HCT116 (cell line): ENCODE measurements at places on chromosomes 5 and 9. TPM values are rescaled to one million over a fixed set of nuclear protein-coding genes. Genes with fewer than 3 reads are reported as not detected.

Gene BAAT
- 0.25 TPM for total RNA-seq

DNA sequence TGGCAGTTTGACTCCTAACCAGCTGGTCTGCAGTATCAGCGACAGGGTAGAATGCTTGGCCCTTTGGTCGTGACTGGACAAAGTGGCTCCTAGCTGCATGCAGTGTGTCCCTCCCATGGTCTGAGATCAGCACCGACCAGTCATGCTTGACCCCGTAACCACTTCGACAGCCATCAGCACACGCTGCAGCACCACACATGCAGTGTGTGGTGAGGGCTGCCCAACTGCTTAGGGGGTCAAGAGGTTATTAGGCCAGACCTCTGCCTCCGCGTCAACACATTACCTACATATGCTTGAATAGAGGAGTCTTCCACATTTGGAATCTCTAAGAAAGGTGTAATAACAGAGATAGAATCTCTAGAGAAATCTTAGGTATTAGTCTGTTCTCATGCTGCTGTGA is 139.1 kb downstream of the FSTL4 start:
- H3K36me3 ChIP-seq: no peaks in the 10 kb centered on the region
- no peaks in the 10 kb centered on the region for H3K4me1 ChIP-seq
- H3K4me3 ChIP-seq: no peak overlapping the region
- H3K27me3 ChIP-seq: peaks cover 52% of the 10 kb centered on the region; the same call in 1 of the 2 replicates

DNA sequence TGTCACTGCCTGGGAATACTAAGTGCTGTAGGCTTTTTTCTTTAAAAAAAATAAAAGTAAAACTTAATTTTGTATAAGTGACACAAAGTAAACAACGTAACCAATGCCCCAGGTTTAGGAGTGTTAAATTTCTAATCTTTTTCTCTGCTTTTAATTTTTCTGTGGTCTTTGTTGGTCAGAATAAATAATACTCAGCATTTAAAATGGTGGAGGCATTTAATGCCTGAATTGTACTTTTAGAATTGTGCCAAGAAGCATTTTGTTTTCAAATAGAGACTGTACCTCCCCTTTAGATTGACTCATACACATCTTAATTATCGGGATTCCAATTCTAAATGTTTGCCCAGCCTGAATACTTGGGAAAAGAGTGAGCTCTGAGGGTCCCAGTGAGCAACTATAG is 1.6 kb downstream of the DMXL1 start:
- no peak for DNase-seq
- no peak overlapping the region for H3K27ac ChIP-seq
- H3K4me1 ChIP-seq: peaks cover 13% of the 10 kb centered on the region
- H3K36me3 ChIP-seq: no peaks in the 10 kb centered on the region
- no peaks in the 10 kb centered on the region for H3K27me3 ChIP-seq
- H3K4me3 ChIP-seq: peak overlapping the region; percentile 80; the same call in 1 of the 2 replicates

Gene DNAJC21
- total RNA-seq: 34.7 TPM

DNA sequence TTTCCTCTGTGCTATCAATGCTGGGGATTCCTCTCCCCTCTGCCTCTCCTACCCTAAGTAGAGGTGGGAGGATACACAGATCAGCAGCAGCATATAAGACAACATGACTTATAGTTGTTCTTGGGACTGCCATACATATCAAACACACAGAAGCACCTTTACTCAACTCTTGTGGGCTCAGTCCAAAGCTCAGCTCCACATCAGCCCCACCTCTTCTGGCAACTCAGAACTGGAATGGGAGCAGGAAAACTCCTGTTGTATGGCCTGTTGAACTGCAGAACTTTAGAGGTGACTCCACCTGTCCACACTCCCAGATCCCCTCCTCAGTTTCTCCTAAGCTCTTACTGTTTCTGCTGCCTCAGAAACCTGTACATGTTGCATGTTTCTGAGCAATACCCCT is 127.8 kb downstream of the SV2C start:
- H3K27ac ChIP-seq: no peak overlapping the region
- H3K4me3 ChIP-seq: no peak overlapping the region
- DNase-seq: no peak
- no peaks in the 10 kb centered on the region for H3K4me1 ChIP-seq

DNA sequence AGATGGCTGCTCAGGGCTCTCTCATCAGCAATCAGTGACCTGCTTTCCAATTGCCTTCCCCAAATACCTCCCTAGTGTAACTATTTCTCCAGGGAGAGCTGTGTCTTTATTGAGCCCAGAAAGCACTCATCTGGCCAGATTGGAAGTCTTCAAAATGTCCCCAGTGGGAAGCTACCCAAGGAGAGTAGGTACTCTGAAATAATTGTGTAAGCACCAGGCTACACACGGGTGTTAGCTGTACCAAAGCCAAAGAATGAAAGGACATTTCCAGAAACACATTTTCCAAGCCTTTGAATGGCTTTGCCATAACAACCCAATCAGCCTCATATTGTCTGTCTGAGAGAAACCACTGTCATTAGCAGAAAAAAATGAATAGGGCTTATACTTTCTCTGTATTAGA is 318.8 kb downstream of the FAM170A start:
- H3K4me1 ChIP-seq: no peaks in the 10 kb centered on the region
- no peak overlapping the region for H3K27ac ChIP-seq
- H3K27me3 ChIP-seq: no peaks in the 10 kb centered on the region
- no peak for DNase-seq
- H3K4me3 ChIP-seq: no peak overlapping the region

- no peak overlapping the region for H3K27ac ChIP-seq
- H3K4me1 ChIP-seq: no peaks in the 10 kb centered on the region
- no peak for DNase-seq
Observed at GRCh38 chr9:108077556-108077955, 588.0 kb upstream of the KLF4 start.

DNA sequence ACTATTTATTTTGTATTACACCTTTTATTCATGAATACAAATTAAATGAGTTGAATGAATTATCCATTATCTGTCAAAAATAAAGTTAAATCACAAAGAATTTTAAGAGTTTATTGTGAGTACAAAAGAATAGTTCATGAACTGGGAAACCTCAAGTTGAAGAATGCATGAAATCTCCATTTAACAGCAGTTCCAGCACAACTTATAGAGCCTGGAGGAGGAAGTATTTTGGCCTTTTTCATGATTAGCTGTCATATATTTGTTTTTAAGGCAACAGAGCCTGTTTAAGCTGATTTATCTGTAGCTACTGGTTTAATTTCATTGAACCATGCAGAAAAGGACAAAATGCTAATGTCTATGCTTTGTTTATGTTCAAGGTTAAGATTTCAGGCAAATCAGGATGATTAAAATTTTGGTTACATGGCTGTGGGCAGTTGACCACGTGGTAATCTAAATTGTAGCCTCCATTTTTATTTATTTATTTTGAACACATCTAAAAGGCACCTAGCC is 12.2 kb downstream of the SPINK1 start:
- H3K27me3 ChIP-seq: peaks cover 8% of the 10 kb centered on the region
- H3K27ac ChIP-seq: no peak overlapping the region
- no peaks in the 10 kb centered on the region for H3K36me3 ChIP-seq

Gene ADAMTS12
- 0.05 TPM for total RNA-seq

Gene SEMA5A
- total RNA-seq: 0.02 TPM

GRCh38 chr5:77942578-77943239 is 166.6 kb upstream of the TBCA start:
- no peaks in the 10 kb centered on the region for H3K4me1 ChIP-seq
- no peak for DNase-seq
- no peak overlapping the region for H3K27ac ChIP-seq
- H3K27me3 ChIP-seq: no peaks in the 10 kb centered on the region
- no peak overlapping the region for H3K4me3 ChIP-seq

DNA sequence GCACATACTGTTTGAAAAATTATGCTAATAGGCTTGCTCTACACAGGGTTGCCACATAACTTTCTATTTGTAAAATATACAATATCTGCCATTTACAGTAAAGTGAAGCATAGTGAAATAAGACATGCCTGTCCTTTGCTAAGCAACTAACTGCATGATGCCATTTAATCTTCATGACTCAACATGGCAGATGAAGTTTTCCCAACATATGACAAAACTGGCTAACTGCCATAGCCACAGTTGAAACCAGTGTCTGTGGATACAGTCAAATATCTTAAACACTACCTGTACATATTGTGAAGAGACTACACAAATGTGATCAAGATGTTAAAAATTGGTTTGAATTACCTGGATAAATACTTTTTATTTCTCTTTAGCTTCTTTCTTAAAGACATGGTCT is 3.1 kb upstream of the DMAC1 start:
- no peak overlapping the region for H3K27ac ChIP-seq
- no peaks in the 10 kb centered on the region; the same call in 1 of the 2 replicates for H3K27me3 ChIP-seq
- H3K4me3 ChIP-seq: no peak overlapping the region
- 0 out of 2 replicates have a peak, but pooled peaks cover 4% of the 10 kb centered on the region for H3K4me1 ChIP-seq
- H3K36me3 ChIP-seq: no peaks in the 10 kb centered on the region
- no peak for DNase-seq

GRCh38 chr5:158780656-158781237 is 319.0 kb downstream of the EBF1 start:
- no peak overlapping the region for H3K27ac ChIP-seq
- no peak overlapping the region for H3K4me3 ChIP-seq
- no peaks in the 10 kb centered on the region for H3K4me1 ChIP-seq
- H3K27me3 ChIP-seq: peaks cover 39% of the 10 kb centered on the region
- no peak for DNase-seq

DNA sequence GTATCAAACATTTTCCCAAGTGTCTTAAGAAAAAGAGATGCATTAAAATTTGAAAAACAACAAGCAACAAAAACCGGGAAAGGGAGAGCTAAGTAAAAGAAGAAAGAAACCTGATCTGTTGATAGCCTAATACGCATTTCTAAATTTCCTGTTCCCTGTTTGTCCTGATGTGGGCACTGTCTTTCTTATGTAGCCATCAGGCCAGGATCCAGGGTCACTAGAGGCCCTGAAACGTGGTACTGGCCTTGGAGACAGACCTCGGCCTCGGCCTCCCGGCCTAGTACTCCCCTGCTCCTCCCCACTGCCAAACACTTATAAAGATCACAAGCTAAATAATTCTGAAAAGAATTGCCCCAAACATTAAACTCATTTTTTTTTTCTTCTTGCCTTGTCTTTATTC is 547.2 kb downstream of the IRX1 start:
- H3K27ac ChIP-seq: no peak overlapping the region
- no peaks in the 10 kb centered on the region for H3K36me3 ChIP-seq
- no peak overlapping the region for H3K4me3 ChIP-seq
- no peaks in the 10 kb centered on the region for H3K27me3 ChIP-seq

DNA sequence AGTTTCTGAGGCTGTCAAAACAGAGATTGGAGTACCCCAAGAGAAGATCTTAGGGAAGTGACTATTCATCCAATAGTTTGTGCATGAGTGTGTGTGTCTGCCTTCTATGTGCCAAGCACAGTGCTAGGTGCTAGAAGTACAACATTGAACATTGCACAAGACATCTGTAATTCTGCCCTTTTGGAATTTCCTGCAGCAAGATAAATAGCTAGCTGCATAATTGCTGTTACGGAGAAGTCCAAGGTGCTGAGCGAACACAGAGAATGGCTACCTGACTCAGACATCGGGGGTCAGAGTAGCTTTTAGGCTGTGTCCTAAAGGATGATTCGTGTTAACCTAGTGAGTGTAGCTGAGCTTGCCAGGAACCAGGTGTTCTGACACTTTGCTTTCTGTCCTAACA is 44.8 kb downstream of the PAPPA start:
- H3K4me3 ChIP-seq: no peak overlapping the region
- DNase-seq: no peak
- no peaks in the 10 kb centered on the region for H3K36me3 ChIP-seq
- no peaks in the 10 kb centered on the region for H3K4me1 ChIP-seq
- peaks cover 83% of the 10 kb centered on the region for H3K27me3 ChIP-seq
- H3K27ac ChIP-seq: no peak overlapping the region

- no peak overlapping the region for H3K27ac ChIP-seq
- no peak overlapping the region for H3K4me3 ChIP-seq
- H3K27me3 ChIP-seq: no peaks in the 10 kb centered on the region
- no peaks in the 10 kb centered on the region for H3K4me1 ChIP-seq
- no peaks in the 10 kb centered on the region for H3K36me3 ChIP-seq
Observed at GRCh38 chr5:17398866-17399835, 98.9 kb upstream of the TAF11L2 start.

DNA sequence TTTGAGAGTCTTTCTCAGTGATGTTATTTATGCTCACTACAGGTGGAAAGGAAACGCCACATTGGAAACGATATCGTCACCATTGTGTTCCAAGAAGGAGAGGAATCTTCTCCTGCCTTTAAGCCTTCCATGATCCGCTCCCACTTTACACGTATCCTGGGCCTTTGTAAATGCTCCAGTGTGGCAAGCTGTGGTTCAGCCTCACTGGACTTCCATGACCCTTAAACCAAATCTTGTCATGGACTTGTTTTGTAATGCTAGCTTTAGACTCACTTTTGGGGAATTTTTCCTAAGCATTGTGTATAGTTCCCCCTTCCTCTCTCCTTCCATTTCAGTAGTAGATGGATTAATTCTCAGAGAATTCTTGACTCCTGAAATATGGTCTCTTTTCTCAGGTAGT is 60.9 kb upstream of the SLC2A8 start:
- H3K27ac ChIP-seq: peak overlapping the region; percentile 51; the same call in 1 of the 2 replicates
- DNase-seq: no peak
- no peak overlapping the region for H3K4me3 ChIP-seq

DNA sequence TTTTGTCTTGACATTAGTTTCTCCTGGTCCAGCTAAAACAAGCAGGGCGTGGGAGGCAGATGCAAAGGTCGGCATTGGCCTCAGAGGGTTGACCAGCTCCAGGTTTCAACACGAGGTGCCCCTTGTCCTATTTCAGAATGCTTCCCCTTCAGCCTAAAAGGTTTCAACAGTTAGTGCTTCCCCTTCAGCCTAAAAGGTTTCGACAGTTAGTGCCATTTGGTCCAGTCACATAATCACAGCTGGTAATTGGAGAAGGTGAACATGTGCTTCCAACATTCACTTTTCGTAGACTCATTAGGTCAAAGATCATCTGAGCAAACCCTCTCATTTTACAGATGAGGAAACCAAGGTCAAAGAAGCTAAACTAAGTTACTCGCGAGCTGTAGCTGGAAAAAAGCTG is 270.3 kb upstream of the MAP3K1 start:
- H3K36me3 ChIP-seq: no peaks in the 10 kb centered on the region
- DNase-seq: no peak
- H3K4me3 ChIP-seq: no peak overlapping the region
- H3K4me1 ChIP-seq: no peaks in the 10 kb centered on the region

GRCh38 chr9:111919875-111920274 is 23.3 kb downstream of the UGCG start:
- no peak overlapping the region for H3K4me3 ChIP-seq
- no peaks in the 10 kb centered on the region for H3K4me1 ChIP-seq
- no peak overlapping the region for H3K27ac ChIP-seq
- H3K36me3 ChIP-seq: peaks cover 10% of the 10 kb centered on the region
- no peaks in the 10 kb centered on the region for H3K27me3 ChIP-seq
- no peak for DNase-seq
